DMS 273 treated with DMSO at 0.1 percent for 48 hours (cell line): ENCODE measurements at places on chromosomes 16 and 17.

DNA sequence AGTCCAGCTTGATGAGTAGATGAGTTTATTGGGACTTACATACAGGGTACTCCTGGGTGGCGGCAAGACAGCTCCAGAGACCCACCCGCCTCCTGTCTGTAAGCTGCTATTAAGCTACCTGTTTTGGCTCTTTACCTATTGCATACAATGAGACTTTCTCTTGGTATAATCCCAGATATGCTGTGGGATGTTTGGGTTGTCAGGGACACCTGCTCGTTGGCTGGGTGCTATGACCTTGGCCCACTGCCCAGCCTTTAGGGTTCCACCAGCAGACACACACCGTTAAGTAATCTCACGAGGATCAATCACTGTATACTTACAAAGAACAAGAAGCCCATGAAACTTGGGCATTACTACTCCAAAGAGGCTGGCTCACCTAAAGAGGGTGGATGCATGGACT is 116.4 kb downstream of the NPIPB5 start:
- no peak for DNase-seq

GRCh38 chr17:526425-526824 is 173.8 kb upstream of the RPH3AL start:
- no peak for DNase-seq

DNA sequence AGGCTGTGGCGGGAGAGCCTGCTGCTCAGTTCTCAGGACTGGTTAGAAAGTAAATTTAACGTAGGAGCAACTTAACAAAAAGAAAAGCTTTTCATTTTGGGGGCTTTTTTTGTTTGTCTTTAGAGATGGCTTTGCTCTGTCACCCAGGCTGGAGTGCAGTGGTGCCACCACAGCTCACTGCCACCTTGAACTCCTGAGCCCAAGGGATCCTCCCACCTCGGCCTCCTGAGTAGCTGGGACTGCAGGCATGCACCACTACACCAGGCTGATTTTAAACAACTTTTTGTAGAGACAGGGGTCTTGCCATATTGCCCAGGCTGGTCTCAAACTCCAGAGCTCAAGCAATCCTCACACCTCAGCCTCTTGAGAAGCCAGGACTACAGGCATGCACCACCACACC is 205.0 kb downstream of the RPTOR start:
- DNase-seq = no peak

DNA sequence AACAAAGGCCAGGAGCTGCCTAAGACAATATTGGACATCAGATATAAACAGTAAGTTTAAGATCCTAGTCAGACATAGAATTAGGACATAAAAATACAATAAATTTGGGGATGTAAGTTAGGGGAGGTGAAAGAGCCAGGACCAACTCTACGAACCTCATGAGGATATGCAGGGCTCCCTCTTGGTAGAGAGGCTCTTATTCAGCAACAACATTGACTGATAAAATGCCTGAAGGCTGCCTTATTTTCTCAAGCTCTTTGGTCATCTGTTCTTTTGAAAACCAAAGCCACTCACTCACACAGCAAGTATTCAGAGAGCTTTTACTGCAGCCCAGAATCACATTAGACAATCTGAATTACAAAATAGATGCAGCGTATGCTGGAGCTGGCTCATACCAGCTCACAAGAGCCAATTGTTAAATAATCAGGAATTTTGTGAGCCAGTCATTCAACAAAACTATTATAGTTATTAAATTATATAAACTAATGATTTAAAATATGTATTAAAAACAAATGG is 108.6 kb upstream of the CLEC3A start:
- DNase-seq = no peak

DNA sequence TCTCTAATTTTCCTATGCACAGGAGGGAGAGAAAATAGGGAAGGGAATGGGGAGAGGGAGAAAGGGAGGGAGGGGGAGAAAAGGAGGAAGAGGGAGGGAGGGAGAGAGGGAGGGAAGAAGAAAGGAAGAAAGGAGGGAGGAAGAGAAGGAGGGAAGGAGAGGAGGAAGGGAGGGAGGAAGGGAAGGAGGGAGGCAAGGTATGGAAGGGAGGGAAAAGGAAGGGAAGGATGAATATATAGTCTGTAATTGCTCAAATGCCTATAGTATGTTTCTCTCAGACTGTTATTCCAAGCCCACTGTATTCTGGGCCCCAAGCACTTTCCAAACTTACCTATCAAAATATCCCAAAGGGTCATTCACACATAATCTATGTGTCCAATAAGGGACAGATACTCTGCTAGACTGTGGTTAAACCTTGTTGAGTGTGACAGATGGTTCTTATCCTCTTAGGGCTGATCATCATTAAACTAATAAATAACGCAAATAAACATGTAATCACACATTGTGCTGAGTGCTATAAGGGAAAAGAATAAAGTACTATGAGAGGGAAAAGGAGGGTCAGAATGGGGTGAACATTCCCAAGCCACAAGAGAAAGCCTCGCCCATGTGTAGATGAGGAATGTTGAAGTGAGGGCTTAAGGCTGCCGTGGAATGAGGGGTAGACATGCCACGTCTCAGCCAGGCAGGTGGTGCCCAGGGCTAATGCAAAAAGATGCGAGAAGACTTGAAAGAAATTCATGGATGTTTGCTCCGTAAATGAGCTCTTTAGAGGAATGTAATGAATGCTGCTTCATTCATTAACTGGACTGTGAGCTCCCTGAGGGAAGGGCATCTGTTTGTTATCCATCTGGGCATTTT is 30.6 kb downstream of the ASIC2 start:
- no peak for DNase-seq

- DNase-seq = no peak
Observed at GRCh38 chr17:82134101-82134500, 36.1 kb upstream of the FASN start.

DNA sequence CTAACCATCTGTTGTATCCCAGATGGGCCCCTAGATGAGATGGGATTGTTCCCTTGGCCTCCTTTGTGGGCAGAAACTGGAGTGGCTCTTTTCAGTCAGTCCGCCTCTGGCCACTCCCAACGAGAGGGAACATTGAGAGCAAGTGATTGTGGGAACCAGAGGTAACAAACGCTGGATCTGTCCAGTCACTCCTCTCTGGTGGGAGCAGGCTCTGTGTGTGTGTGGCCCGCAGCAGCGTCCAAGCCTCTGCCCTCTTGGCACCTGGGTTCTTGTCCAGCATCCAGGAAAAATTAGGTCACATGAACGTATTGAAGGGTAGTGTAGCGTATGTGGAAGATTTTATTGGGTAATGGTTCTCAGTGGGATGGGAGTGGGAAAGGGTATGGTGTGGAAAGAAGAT is 101.9 kb upstream of the COX10 start:
- peak; percentile 37 for DNase-seq

DNA sequence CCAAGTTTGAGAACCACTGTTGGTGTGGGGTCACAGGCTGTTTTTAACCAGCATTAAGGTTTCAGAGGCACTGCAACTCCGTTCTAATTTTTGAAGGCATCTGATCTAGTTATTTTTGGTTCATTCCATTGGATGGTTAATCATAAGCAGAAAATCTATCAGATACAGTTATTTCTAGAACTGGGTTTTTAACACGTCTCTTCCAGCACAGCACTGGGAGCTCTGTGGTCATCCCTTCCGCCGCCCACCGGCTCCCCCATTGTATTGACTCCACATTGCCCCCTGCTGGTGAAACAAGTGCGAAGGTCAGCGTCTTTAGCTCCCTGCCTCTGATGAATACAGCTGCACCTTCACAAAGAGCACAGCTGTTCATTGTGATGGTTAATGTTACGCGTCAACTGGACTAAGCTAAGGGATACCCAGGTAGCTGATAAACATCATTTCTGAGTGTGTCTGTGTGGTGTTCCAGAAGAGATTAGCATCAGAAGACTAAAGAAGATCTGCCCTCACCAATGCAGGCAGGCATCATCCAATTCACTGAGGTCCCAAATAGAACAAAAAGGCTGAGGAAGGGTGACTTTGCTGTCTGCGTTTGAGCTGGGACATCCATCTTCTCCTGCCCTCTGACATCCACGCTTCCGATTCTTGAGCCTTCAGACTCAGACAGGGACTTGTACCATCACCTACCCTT is 8.5 kb downstream of the CCL18 start:
- no peak for DNase-seq

- no peak for DNase-seq
Observed at GRCh38 chr16:85730186-85730465, 20.8 kb downstream of the C16orf74 start.

DNA sequence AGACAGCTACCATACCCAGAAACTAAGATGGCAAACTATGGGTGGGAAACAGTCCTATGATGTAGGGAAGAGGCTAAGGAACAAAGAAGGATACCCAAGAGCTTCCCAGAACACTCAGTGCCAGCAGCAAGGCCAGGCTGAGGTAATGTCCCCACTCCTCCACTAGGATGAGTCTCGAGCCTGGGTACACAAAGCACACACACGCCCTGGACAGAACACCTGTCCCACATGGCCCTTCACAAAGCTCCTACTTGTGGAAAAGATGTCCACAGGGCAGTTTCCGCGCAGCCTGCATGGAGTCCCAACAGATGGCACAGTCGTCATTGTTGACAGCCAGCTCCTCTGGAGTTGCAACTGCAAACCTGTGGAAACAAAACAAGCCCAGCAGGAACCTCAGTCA is 23.9 kb downstream of the AMFR start:
- DNase-seq = peak; percentile 21

GRCh38 chr16:21075252-21075651 is 75.4 kb downstream of the DNAH3 start:
- DNase-seq = no peak

GRCh38 chr17:64081802-64082799 is 47.8 kb downstream of the ERN1 start:
- peak; percentile 96 for DNase-seq

GRCh38 chr16:50099957-50100648 is 34.3 kb downstream of the HEATR3 start:
- no peak for DNase-seq

DNA sequence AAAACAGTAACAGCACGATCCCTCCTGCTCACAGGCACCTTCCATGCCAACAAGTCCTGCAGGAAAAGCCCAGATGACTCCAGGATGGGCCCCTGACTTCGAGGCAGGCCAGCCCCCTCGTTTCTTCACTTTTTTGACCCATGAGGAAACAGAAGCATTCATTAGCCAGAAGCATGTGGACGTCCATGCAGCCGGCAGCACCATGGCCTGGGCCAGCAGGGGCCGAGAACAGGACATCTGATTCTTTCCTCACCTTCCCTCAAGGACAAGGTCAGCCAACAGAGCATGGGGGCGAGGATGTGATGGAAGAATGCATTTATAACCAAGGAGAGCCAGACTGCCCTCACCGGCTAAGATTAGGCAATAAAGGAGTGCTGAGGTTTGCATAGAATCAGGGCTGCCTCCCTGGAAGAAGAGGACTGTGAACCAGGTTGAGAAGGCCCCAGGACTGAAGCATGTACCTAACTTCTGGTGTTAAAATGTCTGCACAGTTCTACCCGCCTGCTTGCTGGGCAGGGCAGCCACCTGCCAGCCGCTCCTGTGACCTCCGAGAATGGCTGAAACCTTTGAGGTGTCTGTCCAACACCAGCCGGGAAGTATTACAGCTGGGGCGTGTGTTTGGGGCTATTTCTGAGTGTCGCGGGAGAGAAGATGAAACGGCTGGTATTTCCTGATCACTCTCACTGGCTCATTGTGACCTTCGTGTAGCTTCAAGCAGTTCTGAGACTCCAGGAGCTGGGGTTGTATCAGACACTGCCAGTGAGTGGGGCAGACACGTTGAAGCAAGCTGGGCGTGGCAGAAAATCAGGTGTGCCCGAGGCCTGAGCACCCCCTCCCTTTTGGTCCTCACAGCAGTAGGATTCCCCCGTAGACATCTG is 94.0 kb upstream of the TNRC6C start:
- DNase-seq = no peak

- peak; percentile 47 for DNase-seq
Observed at GRCh38 chr17:44995436-44996001, 27.4 kb upstream of the C1QL1 start.

- no peak for DNase-seq
Observed at GRCh38 chr17:72069586-72070202, 51.1 kb upstream of the SOX9 start.

GRCh38 chr17:42227849-42228700 is 33.8 kb upstream of the GHDC start:
- no peak for DNase-seq

DNA sequence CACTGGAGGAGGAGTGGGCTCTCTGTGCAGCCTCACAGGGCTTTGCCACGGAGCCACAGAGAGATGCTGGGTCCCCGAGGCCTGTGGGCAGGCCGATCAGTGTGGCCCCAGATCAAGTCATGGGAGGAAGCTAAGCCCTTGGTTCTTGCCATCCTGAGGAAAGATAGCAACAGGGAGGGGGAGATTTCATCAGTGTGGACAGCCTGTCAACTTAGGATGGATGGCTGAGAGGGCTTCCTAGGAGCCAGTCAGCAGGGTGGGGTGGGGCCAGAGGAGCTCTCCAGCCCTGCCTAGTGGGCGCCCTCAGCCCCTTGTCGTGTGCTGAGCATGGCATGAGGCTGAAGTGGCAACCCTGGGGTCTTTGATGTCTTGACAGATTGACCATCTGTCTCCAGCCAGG is 3.9 kb downstream of the NXPH3 start:
- DNase-seq = no peak

DNA sequence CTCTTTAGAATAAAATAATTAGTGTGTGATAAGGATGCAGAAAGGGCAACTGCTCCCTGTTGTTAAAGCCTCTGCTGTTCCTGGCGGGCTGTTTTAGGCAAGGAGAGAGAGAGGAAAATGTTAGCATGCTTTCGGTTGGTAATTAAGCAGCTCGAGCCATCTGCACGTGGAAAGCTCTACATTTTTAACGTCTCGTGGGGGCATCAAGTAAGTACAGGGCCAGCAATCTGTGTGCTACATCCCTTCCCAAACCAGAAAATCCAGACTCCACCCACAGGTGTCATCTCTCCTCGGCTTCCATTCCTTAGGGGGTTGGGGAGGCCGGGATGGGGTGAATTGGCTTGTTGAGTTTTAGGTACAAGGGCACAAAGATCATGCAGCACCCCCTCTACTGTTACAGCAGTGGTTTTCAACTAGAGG is 62.4 kb upstream of the MARCHF10 start:
- peak; percentile 81 for DNase-seq

GRCh38 chr16:11056993-11057649 is 112.8 kb downstream of the CLEC16A start:
- no peak for DNase-seq

DNA sequence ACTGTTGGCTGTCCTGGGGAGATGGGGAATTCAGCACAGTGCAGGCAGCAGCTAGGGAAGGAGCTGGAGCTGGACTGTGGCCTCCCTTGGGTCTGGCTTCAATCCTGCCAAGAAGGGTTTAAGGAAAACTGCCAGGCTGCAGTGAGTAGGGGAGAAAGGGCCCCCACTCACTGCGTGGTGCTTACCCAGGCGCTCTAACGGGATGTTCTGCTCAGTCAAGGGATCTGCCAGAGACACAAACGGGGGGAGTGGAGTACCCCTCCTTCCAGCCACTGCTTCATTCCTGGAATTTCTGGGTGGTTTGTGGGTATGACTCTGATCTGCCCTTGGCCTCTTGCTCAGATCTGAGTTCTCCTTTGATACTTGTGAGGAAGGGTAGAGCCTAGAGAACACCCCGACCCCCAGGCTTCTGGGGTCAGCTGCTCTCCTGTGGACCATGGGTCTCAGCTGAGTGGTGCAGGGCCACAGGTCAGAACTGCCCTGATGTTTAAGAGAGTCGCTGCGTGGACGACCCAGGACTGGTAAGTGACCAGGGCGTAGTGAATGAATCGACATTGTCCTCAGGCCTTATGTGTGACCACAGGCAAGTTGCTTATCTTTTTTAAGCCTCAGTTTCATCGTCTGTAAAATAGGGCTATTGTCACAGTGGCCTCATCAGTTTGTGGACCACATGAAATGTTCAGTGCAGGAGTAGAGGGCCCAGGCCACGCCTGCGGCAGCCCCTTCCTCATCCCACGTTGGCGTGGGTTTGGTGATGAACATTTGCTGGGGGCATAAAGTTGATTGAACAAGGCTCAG is 9.6 kb downstream of the CRISPLD2 start:
- no peak for DNase-seq

GRCh38 chr16:50304467-50305440 is 38.4 kb downstream of the ADCY7 start:
- DNase-seq = no peak
